CD8-positive, alpha-beta T cell (primary cell): ENCODE measurements at places on chromosomes 7 and 10. TPM values are rescaled to one million over a fixed set of nuclear protein-coding genes. Genes with fewer than 3 reads are reported as not detected.
A peak's percentile ranks its signal among the peaks of the same experiment; 100 is the strongest.

The PTF1A gene
- not detected for total RNA-seq

GRCh38 chr7:146510088-146510680 lies 393.6 kb downstream of the CNTNAP2 start:
- DNase-seq: no peak

DNA sequence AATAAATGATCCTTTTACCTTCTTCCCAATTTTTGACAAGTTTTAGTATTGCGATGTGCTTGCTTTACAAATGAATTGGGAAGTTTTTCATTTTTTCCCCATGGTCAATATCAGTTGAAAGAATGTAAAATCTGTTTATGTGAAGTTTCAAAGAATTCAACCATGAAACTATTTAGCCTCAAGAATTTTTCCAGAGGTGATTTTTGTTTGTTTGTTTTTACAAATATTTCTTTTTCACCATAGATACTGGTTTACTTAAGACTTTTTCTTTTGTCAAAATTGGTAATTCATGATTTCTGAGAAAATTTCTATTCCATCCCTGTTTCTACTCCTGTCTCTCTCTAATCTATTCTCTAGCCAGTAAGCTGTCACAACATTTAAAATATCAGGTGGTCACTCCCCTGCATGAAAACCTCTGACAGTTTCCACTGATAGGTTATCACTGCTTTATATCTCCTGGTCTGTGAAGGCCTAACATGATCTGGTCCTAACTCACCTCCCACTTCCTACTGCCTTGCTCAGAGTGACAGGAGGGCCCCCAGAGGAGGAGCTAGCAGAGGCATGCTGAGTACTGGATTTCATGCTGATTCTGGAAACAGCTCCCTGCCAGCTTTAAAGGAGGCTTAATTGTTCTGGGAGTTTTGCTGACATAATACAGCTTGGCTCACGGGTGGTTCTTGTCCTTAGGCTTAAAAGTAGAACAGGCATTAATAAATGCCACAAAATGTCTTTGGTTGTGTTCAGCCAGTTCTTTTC lies 7.6 kb upstream of the ARMS2 start:
- DNase-seq: no peak

GRCh38 chr7:93861325-93861949 lies 29.1 kb downstream of the TFPI2 start:
- no peak for DNase-seq

The ZC3HAV1L gene
- 0.44 TPM for total RNA-seq

The TAS2R41 gene
- total RNA-seq: not detected

- peak; percentile 33 for DNase-seq
These were observed 84.5 kb upstream of the DUSP5 start for GRCh38 chr10:110413049-110413783.

The HKDC1 gene
- 0.76 TPM for total RNA-seq

DNA sequence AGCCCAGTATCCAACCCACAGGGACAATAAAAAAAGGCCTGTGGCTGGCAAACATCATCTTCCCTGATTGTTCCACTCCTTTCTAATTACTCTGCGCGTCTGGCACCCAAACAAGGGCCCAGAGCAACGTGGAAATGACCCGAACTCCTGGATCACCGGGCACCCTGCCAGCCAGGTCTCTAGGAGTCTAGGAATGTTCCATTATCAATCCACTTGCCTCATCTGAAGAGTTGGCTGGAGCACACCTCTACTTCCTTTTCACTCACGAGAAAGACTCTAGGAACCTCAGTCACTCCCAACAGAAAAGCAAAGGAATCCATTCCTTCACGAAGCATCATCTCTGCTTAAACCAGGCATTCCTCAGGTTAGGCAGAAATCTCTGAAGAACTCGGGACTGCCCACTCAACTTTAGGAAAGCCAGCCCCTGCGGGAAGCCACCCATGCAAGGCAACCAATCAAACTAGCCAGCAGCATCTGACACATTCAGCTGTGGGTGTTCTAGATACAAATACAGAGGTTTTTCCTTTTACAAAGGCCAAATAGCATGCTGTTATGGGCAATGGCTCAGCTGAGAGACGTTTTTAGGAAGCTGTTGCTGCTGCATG lies 37.7 kb downstream of the ATXN7L1 start:
- no peak for DNase-seq

- DNase-seq: no peak
These were observed 220.2 kb downstream of the KCNMA1 start for GRCh38 chr10:77417359-77417758.

The ADAP1 gene
- total RNA-seq: 11.5 TPM
